ENCODE measurements at places on chromosomes 11 and 22.

- DNase-seq, result peak; percentile 83
Measured at GRCh38 chr22:23700706-23701105, 9.9 kb downstream of the RGL4 start.

DNA sequence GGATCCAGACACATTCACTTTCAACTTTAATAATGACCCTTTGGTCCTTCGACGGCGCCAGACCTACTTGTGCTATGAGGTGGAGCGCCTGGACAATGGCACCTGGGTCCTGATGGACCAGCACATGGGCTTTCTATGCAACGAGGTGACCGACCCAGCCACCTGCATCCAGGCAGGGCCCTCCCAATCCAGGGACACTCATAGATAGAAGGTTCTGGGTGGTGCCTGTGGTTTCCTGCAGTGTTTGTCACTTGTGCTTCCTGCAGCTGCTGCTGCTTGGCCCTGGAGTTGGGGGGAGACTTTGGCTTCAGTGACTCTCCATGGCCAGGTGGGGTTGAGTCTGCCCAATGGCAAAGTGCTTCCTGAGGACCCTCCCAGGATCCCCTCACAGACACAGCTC is 7.3 kb downstream of the APOBEC3B start:
- DNase-seq, result no peak

DNA sequence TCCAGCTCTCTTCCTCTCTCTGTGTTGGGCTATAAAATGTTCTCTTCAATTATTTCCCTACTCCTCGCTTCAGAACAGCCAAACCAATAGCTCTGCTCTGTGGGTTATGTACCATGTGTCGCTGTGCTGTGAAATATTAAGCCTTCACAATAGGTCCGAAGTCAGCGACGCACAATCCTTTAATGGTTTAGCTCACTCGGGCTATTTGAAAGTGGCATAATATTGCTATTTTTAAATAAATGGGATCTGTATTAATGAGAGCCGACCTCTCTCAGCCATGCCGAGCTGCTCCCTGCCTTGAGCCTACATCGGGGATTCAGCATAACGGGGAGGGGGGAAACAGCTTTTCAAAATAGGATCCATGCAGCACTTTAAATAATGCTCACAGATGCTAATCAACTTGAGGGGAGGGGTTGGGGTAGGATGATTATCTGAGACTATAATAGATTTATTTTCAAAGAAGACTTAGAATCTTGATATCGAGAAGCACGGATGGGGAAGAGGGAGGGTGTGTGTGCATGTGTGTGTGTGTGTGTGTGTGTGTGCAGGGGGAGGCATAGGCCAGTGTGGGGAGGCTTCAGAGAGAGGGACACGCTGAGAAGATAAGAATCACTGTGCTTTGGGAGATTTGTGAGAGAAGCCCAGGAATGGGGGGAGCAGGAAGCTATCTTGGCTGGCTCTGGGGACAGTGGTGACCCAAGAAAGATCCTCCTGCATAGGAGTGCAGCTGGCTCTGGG is 271.5 kb downstream of the NXPE2 start:
- no peak for DNase-seq

- no peak for DNase-seq
Measured at GRCh38 chr22:30636226-30637077, 871 bp downstream of the SLC35E4 start.

DNA sequence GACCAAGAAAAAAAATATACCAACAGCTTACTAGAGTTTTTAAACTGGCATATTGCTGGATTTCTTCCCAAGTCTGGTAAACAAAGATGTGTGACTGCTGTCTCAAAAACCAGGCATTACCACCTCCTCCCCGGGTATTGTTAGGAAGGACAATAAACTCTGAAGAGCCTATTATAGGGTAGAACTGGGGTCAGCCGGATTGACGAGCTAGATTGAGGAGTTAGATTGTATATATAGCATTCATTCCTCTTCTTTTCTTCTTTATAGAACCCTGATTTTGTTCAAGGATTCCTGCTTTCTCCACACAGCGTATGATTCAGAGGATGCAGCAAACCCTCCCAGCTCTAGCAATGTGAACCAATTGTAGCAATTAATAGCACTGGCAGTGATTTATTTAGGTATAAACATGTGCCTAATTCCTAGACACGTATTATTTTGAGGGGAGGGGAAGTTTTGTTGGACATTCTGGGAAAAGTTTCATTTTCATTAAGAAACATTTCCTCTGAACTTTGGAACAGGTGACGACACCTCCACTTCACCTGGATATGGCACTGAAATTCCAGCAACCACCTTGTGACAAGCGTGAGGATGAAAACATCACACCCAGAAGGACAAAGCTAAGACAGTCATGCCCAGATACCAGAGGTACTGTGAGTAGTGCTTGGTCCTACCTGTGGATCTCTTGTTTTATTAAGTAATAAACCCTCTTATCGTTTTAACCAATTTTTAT is 679.4 kb upstream of the KIRREL3 start:
- no peak for DNase-seq

GRCh38 chr11:94297985-94298576 is 6.3 kb upstream of the IZUMO1R start:
- DNase-seq, result no peak

- DNase-seq, result no peak
Measured at GRCh38 chr11:74493791-74494630, 487 bp upstream of the LIPT2 start.

DNA sequence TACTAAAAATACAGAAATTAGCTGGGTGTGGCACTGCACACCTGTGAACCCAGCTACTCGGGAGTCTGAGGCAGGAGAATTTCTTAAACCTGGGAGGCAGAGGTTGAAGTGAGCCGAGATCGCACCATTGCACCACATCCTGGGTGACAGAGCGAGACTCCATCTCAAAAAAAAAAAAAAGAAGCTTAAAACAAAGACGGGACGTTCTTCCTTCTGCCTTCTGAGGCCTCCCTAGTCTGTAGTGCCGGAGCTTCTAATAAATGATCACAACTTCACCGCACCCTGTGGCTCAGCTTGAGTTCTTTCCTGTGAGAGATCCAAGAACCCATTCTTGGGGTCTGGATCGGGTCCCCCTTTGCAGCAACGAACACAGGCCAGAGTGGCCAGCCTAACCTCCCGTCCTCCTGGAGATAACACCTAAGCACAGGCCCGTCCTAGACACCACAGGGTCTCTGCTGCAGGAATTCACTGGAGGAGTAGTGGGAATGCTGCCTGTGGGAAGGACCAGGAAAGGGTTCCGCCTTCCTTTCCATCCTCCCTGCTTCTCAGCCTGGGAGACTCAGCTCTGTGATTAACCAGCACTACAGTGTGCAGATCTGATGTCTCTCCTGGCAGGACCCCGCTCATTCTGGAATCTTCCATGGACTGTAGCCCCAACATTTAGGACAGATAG is 2.2 kb upstream of the APOBEC3H start:
- DNase-seq, result no peak

GRCh38 chr11:78657441-78657840 is 82.8 kb upstream of the NARS2 start:
- DNase-seq, result no peak

DNA sequence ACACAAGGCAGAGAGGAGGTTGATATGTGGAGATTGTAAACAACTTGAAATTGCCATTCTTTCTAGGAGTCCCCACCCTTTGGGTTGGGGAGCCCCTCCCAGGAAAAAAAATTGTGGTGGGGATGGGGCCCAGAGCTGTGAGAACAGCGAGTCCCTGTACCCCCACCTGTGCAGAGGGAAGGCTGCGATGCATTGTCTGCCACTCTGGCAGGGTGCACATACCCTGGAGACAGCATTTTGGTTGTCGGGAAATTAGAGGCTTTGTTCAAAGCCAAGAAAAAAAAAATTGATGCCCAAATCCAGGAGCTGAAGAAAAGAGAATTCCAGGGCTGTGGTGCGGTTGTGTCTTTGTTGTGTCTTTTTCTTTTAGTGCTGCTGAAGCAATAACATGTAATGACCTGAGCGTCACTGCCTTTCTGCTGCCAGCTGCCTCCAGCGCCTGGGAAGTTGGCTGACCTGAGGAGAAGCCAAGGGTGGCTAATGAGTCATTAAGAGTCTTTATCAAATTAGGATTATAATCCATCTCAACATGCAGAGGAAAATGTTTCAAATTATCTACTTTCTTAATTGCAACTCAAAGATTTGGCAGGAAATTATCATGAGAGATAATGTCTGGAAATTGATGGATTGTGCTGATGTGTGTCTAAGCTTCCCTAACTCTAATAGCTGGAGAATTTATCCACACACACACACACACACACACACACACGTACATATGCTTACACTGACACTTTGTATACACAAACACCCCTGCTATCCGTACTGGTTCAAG is 8.0 kb upstream of the PKNOX2 start:
- no peak for DNase-seq

- DNase-seq, result no peak
Measured at GRCh38 chr11:69053546-69054396, 5.0 kb downstream of the TPCN2 start.

- DNase-seq, result no peak
Measured at GRCh38 chr11:111772535-111772934, 6.3 kb upstream of the PPP2R1B start.

DNA sequence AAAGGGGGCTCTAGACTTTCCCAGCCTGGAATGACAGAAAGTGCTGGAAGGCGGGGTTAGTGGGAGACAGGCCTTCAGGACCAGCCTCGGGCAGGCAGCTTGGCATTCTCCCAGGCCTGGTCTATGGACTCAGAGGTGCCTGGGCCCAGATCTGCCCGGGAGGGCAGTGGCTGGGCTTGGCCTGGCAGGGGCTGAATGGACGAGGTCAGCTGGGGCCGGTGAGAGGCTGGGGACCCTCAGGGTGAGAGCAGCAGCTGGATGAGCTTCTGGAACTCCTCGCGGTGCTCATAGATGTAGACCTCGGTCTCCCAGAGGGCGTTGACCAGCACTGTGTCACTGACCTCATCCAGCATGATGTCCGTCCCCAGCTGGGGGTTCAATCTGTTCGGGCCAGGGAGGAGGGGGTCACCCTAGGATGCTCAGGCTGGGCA is 1.5 kb upstream of the BAIAP2L2 start:
- no peak for DNase-seq

DNA sequence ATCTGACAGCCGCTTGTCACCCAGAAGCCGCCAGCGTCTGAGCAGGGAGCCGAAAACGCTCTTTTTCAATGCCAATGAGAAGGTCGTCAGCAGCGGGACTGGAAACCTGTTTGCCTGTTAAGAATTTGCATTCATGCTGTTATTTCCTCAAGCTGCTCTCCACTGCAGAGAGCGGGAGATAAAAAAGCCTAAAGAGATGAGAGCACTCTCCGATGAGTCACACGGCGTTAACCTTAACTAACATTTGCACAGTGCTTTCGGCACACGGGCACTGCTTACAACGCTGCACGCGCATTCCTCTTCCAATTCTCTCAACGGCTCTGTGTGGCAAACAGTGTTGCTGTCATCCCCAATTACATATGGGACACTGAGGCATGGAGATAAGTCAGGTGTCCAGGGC is 40.0 kb upstream of the RTL6 start:
- DNase-seq, result no peak

GRCh38 chr11:12922980-12923507 is 86.1 kb upstream of the RASSF10 start:
- peak; percentile 66 for DNase-seq

- DNase-seq, result no peak
Measured at GRCh38 chr11:57124505-57124904, 57.2 kb upstream of the LRRC55 start.

- DNase-seq, result no peak
Measured at GRCh38 chr11:18307461-18308139, 14.3 kb downstream of the HPS5 start.

DNA sequence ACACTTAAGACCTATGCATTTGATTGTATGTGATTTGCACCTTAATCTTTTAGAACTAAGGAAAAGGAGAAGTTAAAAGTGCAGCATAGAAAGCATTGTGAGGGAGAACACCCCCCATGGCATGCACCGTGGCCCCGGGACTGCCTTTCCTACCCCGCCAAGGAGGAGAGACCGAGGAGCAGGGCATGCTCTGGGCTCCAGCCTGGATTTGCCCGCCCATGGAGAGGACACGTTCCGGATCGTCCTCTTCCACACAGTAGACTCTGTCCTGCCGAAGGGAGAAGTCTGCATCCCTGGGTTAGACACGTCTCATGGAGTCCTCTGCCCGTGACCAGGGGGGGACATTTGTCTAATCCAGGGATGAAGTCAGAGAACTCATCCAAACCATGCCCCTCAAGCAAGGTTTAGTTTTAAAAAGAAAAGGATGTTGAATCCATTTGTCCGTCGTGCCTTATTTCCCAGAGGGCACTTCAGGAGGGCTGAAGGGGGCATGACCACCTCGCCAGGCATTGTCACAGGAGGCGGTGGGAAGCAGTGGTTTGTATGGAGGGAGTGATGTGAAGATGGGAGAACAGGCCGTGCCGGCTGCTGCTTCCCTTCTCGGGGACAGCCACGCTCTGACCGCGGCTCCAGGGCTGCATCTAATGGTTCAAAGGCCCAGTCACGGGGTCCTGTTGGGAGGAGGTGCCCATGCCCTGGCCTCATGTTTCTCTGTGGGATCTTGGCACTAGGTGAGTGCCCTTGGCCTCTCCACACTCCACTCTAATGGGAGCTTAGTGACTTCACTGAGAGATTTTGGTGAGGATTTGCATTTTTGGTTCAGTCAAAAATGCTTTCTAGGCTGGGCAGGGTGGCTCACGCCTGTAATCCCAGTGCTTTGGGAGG is 66.2 kb upstream of the GAL start:
- DNase-seq, result no peak

DNA sequence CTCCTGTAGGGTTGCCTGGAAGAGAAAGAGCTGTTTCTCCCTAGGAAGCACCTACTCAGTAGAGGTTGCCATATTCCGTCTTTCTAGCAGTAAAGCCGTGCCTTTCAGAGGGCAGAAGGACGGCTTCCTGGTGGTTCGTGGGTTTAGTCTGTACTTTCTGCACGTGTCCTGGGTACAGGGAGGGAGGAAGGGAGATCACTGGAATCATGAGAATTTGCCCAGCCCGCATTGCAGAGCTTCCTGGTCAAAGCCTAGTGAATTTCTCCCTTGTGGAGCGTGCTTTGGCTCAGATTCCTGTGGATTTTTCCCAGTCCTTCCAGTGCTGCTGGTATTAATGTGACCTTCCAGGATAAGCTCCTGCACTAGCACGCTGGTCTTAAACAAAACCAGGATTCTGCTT is 44.9 kb downstream of the GRAMD1B start:
- DNase-seq, result peak; percentile 57

DNA sequence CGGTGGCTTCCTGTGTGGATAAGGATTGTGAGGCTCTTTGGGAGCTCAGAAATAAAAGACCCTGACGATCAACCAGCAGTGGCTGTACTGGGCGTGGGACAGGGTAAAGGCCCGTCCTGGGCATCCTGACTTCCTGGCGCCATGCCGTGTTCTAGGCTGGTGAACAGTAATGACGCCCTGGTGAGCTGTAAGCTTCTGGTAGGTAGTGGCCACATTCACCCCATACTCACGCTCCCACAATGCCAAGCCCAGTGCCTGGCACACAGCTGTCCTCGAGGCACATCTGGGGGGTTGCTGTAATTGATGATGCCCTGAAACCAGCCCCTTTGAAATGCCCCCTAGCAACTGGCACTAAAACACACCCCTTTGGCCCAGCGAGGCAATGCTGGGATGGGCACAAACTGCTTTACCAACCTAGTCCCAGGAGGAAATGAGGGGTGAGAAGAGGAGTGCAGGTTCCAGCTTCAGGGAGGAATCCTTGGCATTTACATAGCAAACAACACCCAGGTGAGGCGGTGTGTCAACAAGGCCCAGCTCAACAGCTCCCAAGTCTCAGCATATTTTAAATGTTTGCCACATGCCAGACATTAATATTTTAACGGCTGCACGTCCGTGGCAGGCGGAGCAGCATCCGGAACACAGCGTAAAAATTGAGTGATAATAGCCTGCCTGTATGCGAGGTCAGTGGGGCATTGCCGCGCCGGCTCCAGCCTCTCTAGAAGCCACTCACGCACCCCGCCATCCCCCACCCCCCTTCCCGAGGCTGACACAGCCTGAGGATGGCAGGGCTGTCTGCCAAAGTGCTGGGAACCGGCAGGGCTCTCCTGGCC is 79.3 kb downstream of the DSCAML1 start:
- no peak for DNase-seq

GRCh38 chr11:115924744-115925567 is 420.7 kb upstream of the CADM1 start:
- peak; percentile 6 for DNase-seq

Measured in iris pigment epithelial cell (primary cell).